ENCODE measurements at places on chromosomes 3 and 15. TPM values are rescaled to one million over a fixed set of nuclear protein-coding genes. Genes with fewer than 3 reads are reported as not detected.

DNA sequence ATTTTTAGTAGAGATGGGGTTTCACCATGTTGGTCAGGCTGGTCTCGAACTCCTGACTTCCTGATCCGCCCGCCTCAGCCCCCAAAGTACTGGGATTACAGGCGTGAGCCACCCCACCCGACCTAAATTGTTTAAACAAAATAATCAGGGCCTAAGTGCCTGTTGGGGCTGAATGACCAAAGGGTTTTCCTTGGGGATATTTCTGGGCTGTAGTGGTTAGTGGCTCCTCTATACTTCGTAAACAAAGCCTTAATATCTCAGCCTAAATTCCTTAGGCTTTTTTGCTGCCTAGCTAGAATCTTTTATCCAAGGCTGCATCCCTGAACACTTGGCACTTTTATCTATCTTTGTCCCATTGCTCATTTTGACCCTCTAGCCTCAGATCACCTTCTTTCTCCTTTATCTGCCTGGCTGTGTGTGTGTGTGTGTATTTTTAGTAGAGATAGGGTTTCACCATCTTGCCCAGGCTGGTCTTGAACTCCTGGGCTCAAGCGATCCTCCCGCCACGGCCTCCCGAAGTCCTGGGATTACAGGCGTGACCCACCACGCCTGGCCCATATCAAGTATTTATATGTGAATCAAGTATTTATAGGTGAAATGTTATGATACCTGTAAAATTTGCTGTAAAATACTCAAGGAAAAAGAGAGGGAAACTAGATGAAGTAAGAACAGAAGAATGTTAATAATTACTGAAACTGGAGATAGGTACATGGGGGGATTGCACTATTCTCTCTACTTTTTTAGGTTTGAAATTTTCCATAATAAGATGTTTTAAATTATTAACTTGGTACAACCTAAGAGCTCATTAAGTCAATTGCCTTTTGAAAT, 1.8 kb downstream of the NUSAP1 start:
- H3K4me3 ChIP-seq, result no peak overlapping the region
- no peaks in the 10 kb centered on the region for H3K27me3 ChIP-seq
- H3K4me1 ChIP-seq, result peaks cover 9% of the 10 kb centered on the region
- no peaks in the 10 kb centered on the region for H3K36me3 ChIP-seq
- no peak for DNase-seq

- H3K4me3 ChIP-seq, result no peak overlapping the region
- H3K27me3 ChIP-seq, result peaks cover 12% of the 10 kb centered on the region
- DNase-seq, result no peak
- H3K4me1 ChIP-seq, result no peaks in the 10 kb centered on the region
Measured at GRCh38 chr15:66842710-66843441, 140.8 kb downstream of the SMAD6 start.

- no peaks in the 10 kb centered on the region for H3K4me1 ChIP-seq
- no peaks in the 10 kb centered on the region for H3K27me3 ChIP-seq
- H3K36me3 ChIP-seq, result no peaks in the 10 kb centered on the region
- no peak overlapping the region for H3K4me3 ChIP-seq
- H3K27ac ChIP-seq, result no peak overlapping the region
- no peak for DNase-seq
Measured at GRCh38 chr3:7307410-7307809, 446.5 kb downstream of the GRM7 start.

- no peak overlapping the region for H3K4me3 ChIP-seq
- no peak for DNase-seq
- no peaks in the 10 kb centered on the region for H3K27me3 ChIP-seq
- no peaks in the 10 kb centered on the region for H3K36me3 ChIP-seq
- peaks cover 32% of the 10 kb centered on the region for H3K4me1 ChIP-seq
- H3K27ac ChIP-seq, result no peak overlapping the region
Measured at GRCh38 chr15:74384881-74385643, 17.6 kb upstream of the CYP11A1 start.

The OR4F15 gene
- 0.16 TPM for total RNA-seq

DNA sequence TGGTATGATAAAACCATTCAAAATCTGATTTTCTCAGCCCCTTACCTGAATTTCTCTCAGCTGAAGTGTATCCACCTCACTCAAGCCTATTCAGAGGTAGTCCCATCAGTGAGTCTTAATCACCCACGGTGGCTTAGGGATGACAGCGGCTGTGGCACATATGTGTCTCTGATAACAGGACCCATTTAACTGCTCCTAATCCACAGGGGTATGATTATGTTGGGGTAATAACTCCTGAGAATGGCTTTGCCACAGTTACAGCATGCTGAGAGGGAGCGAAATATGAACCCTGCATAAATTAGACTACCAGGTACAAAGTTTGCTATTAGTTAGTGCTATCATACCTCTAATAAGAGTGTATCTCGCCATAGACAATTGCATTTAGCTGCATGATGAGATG, 10.6 kb downstream of the CLRN1 start:
- H3K4me3 ChIP-seq, result no peak overlapping the region
- no peaks in the 10 kb centered on the region for H3K4me1 ChIP-seq
- H3K27me3 ChIP-seq, result peaks cover 3% of the 10 kb centered on the region
- H3K27ac ChIP-seq, result no peak overlapping the region

The ZNF197 gene
- total RNA-seq, result 5.5 TPM

- DNase-seq, result peak; percentile 34
- peaks cover 9% of the 10 kb centered on the region for H3K27me3 ChIP-seq
- no peak overlapping the region for H3K27ac ChIP-seq
Measured at GRCh38 chr3:184561913-184562877, 610 bp downstream of the EPHB3 start.
